ENCODE measurements at places on chromosomes 16 and 17. TPM values are rescaled to one million over a fixed set of nuclear protein-coding genes. Genes with fewer than 3 reads are reported as not detected.

The CASKIN1 gene
- total RNA-seq, result 0.05 TPM

The BRIP1 gene
- total RNA-seq, result 15.5 TPM

The RGS9 gene
- total RNA-seq, result 4.6 TPM

The KRTAP2-3 gene
- not detected for total RNA-seq

The GINS3 gene
- 13.7 TPM for total RNA-seq

The PLD6 gene
- total RNA-seq, result 9.2 TPM

The CACNA1H gene
- total RNA-seq, result 0.25 TPM
